H1 (cell line): ENCODE measurements at places on chromosomes 3 and 15.

DNA sequence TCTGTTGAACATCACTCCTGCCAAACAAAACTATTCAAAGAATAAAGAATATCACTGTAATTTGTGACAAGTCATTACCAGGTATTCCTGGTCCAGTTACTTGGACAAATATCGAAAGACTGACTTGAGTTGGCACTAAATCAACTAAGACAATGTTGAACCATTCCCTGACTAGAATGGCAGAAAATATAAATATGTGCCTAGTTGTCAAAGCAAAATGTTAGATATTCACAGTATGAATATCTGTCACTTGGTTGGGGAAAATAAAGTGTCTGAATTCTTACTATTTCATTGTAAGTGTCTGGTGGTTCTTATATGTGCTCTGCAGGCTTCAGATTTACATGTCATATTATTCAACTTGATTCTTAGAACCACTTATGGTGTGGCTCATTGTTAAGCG lies 470.2 kb downstream of the NAALADL2 start:
- DNase-seq, result no peak

DNA sequence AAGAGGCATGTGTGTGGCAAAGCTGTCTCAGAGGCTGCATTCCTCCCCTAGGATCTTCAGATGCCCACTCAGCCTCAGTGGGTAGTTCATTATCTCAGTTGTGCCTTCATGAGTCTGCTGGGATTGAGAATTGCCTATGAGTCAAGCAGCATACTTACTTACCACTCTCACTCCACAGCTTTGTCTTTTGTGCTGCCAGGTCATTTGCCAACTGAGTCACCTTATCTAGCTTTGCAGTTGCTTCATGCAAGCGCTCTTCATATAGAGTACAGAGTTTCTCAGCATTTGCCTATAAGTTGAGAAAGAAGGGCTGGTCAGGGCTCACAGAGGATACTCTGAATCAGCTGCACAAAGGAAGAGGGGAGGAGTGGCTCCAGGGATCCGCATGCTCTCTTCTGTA lies 89.5 kb downstream of the MYH15 start:
- DNase-seq, result no peak

DNA sequence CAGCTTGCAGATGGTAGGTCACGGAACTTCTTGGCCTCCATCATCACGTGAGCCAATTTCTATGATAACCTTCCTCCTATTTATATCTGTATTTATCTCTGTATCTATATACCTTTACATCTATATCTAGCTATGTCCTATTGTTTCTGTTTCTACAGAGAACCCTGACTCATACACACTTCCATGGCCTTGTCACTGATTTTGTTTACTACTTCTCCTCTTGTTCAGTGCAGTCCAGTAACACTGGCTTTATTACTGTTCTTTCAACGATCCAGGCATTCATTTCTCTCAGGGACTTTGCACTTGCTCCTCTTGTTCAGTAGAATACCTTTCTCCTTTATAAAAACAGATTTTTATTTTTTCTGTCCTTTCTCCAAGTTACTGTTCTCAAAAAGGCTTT lies 937.0 kb upstream of the ALCAM start:
- DNase-seq, result no peak

GRCh38 chr3:22792533-22792932 lies 410.6 kb upstream of the UBE2E2 start:
- DNase-seq, result no peak

- no peak for DNase-seq
Measured at GRCh38 chr15:91424001-91424400, 323.9 kb downstream of the SV2B start.

DNA sequence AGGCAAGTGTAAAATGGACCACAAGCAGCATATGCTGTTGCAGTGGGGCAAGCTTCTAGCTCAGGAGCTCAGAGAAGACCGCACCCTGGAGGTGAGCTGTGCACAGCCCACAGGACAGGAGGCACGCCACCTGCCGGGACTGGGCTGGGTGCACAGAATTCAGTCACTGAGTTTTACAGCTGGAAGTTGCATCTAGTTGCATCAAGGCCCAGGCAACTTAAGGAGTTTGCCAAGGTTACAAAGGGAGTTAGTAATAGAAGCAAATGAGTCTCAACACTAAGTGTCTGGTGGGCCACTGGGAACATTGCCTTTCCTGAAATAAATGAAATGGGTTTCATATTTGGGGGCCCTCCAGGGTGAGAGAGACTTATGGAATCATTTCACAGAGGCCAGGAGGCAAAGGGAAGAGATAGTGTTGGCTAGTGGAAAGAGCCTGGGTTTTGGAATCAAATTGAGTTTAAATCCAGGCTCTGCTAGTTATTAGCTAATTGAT lies 36.0 kb upstream of the TIMP4 start:
- DNase-seq, result no peak

GRCh38 chr3:111032677-111033076 lies 38.9 kb upstream of the NECTIN3 start:
- no peak for DNase-seq

DNA sequence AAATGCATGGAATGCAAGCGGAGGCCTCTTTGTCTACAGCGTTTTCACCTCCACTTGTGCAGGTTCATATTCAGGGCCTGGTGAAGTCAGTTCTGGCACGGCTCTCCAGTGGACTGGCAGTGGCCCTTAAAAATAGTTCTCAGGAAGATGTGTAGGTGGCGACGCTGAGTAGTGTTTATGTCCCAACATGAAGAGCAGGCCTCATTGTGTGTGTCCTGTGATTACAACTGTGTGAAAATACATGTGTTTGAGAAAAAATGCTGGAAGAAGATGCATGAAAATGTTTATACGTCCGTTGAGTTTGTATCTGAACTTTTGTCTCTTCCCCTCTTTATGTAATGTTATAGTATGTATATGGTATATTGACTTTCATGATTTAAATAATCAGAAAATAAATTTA lies 7.2 kb downstream of the LIPC start:
- no peak for DNase-seq

GRCh38 chr15:50098545-50098944 lies 20.5 kb downstream of the ATP8B4 start:
- no peak for DNase-seq

GRCh38 chr3:151109286-151109800 lies 23.9 kb downstream of the MED12L start:
- no peak for DNase-seq

- DNase-seq, result no peak
Measured at GRCh38 chr3:71625676-71626075, 42.1 kb upstream of the FOXP1 start.

DNA sequence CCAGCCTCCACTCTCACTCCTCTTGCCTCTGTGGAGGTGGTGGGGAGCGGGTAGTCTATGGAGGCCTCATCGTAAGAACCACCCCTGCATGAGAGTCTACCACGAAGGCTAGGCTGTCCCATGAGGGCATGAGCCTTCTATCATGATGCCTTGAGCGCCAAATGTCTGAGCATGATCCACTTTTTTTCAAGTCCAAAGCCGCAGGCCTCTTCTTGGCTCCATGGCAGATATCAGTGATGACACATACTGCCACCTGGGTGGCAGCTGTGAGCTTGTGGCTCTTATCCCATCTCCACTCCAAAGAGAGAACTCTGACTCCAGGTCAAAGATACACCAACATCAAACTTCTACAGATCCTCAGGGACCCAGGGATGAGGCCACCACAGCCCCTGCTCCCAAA lies 13.5 kb downstream of the POC1A start:
- DNase-seq, result no peak

DNA sequence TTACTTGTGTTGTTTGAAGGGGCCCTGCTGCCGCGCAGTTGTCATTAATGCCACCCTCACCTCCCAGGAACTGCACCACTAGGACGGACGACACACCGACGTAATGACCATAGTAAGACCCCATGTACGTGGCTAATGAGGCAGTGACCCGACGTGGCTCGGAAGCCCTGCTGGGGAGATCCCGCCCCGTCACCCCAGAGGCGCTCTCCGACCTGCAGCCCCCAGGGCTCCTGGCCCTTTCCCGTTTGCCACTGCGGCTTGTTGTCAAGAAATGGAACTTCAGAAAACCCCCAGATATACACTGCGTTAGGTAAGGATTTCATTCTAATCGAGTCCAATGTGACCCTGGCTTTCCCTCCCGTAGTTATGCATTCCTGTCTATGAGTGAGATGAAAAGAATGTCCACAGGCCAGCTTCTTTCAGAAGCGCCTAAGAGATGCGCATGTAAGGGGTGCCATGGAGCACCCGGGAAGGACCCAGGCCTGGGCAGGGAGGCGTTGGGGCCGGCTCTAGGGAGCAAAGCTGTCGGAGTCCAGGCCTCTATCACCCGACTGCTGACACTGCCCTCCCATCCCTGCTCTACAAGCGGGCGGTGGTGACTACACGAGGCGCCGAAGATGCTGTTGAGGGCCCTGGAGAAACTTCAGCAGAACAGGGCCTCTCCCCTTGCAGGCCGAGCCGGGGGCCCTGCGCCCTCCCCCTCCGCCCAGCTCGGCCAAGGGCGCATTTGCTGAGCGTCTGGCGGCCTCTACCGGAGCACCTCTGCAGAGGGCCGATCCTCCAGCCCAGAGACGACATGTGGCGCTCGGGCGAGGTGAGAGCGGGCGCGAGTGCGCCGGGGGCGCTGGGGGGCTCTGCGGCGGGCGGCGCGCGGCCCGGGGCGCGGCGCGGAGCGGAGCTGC lies at the start of gene GABRA5:
Gene GABRA5, plus strand, starts transcription at position 765 of the 902 bp plus-strand sequence. CDS start 2,187 bp downstream, outside the sequence.
- DNase-seq, result peak; percentile 83

GRCh38 chr15:100078511-100079220 lies 263.1 kb downstream of the ADAMTS17 start:
- no peak for DNase-seq

DNA sequence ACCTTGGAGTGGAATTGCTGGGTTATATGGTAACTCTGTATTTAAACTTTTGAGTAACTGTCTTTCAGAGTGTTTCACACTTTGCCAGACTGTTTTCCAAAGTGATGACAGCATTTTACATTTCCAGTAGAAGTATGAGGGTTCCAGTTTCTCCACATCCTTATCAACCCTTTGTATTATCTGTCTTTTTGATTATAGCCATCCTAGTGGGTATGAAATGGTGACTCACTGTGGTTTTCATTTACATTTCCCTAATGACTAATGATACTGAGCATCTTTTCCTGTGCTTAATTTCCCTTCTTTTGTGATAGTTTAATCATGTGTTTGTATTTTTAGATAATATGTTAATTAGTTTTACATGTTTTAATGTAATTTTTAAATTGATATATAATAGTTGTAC lies 138.1 kb upstream of the DAZL start:
- DNase-seq, result no peak
